Activated naive CD8-positive, alpha-beta T cell treated with anti-CD3 and anti-CD28 coated beads for 36 hours (primary cell): ENCODE measurements at places on chromosomes 16 and 17. TPM values are rescaled to one million over a fixed set of nuclear protein-coding genes. Genes with fewer than 3 reads are reported as not detected.

The PRAC2 gene
- not detected for total RNA-seq

The NPW gene
- 34.2 TPM for total RNA-seq

The CARD14 gene
- not detected for total RNA-seq

The ABI3 gene
- total RNA-seq, result 55.5 TPM

The IGSF6 gene
- 0.10 TPM for total RNA-seq

DNA sequence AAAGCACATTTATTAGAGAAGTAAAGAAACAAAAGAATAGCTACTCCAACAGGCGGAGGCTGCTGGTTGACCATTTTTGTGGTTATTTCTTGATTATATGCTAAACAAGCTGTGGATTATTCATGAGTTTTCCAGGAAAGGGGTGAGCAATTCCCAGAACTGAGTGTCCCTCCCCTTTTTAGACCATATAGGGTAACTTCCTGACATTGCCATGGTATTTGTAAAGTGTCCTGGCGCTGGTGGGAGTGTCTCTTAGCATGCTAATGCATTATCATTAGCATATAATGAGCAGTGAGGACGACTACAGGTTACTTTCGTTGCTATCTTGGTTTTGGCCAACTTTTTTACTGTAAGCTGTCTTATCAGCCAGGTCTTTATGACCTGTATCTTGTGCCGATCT is 12.2 kb upstream of the HS3ST4 start:
- H3K27ac ChIP-seq, result no peak overlapping the region
- H3K4me3 ChIP-seq, result no peak overlapping the region
- DNase-seq, result no peak

GRCh38 chr16:15396948-15397594 is 1.5 kb downstream of the MPV17L start:
- H3K36me3 ChIP-seq, result no peaks in the 10 kb centered on the region
- peaks cover 62% of the 10 kb centered on the region for H3K27me3 ChIP-seq
- no peak overlapping the region for H3K27ac ChIP-seq
- DNase-seq, result no peak
- no peak overlapping the region for H3K4me3 ChIP-seq
- no peaks in the 10 kb centered on the region for H3K4me1 ChIP-seq

The MYH10 gene
- 20.1 TPM for total RNA-seq

GRCh38 chr17:80101946-80102663 is 724 bp downstream of the GAA start:
- peak overlapping the region; percentile 88 for H3K4me3 ChIP-seq
- H3K36me3 ChIP-seq, result peaks cover 2% of the 10 kb centered on the region
- no peaks in the 10 kb centered on the region for H3K27me3 ChIP-seq
- H3K4me1 ChIP-seq, result peaks cover 26% of the 10 kb centered on the region
- no peak for DNase-seq

The KRT9 gene
- not detected for total RNA-seq

GRCh38 chr17:81386141-81386645 is 9.1 kb upstream of the BAHCC1 start:
- H3K4me1 ChIP-seq, result peaks cover 1% of the 10 kb centered on the region
- peak overlapping the region; percentile 37 for H3K4me3 ChIP-seq

The KRTAP4-4 gene
- not detected for total RNA-seq

The TMEM238L gene
- total RNA-seq, result not detected

DNA sequence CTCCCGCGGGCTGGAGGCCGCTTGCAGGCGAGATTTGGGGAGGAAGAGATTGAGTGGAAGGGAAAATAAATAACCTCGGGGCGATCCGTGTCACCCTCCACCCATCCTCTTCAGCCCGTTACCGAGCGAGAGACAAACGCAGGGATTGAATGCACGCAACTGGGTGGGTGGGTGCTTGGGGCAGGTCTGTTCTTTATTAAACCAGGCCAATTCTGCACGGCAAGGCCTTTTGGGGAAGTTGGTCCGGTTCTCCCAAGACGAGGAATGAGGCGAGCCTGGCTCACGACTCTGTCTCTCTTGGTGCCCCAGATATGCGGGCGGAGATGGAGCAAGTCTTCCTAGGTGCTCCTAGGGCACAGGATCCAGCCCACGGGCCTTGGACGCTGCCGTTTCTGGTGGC is 396 bp upstream of the HOXB7 start:
- H3K27me3 ChIP-seq, result peaks cover 92% of the 10 kb centered on the region
- no peaks in the 10 kb centered on the region for H3K36me3 ChIP-seq
- peak overlapping the region; percentile 89 for H3K4me3 ChIP-seq

DNA sequence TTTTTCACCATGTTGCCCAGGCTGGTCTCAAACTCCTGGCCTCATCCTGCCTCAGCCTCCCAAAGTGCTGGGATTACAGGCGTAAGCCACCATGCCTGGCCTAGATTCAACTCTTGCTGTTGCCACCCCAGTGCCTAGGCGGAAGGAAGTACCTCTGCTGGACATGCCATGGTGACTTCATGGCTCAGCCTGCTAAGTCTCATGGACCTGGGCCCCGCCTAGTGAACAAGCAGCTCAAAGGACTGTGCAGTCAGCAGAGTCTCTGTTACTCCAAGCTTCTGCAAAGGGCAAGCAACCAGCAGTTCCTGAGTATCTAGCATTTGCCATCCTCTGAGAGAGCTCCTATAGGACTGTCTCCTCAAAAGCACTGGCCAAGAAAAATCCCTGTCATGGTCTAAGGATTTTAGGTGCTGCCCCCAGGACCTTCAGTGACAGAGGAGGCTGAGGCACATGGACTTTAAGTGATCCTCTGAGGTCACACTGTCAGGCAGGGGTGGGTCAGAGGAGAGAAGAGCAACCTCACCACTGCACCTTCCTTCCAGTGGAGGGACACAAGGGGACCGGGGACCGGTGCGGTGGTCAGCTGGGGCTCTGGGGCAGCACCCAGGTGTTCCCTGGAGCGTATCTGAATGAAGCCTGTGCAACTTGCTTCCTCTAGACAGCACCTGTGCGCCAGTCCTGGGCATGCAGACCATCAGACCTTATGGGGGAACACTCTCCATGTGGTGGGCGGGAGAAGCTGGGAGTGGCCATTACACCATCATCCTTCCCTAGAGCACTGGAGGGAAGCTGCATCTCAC is 71.3 kb downstream of the IL21R start:
- no peaks in the 10 kb centered on the region for H3K4me1 ChIP-seq
- no peak overlapping the region for H3K4me3 ChIP-seq
- H3K27ac ChIP-seq, result no peak overlapping the region
- no peak for DNase-seq
- peaks cover 34% of the 10 kb centered on the region for H3K36me3 ChIP-seq
- no peaks in the 10 kb centered on the region for H3K27me3 ChIP-seq

- H3K4me3 ChIP-seq, result no peak overlapping the region
- no peak for DNase-seq
- no peak overlapping the region for H3K27ac ChIP-seq
- H3K4me1 ChIP-seq, result peaks cover 2% of the 10 kb centered on the region
Observed at GRCh38 chr17:19299214-19299747, 62.1 kb downstream of the EPN2 start.

DNA sequence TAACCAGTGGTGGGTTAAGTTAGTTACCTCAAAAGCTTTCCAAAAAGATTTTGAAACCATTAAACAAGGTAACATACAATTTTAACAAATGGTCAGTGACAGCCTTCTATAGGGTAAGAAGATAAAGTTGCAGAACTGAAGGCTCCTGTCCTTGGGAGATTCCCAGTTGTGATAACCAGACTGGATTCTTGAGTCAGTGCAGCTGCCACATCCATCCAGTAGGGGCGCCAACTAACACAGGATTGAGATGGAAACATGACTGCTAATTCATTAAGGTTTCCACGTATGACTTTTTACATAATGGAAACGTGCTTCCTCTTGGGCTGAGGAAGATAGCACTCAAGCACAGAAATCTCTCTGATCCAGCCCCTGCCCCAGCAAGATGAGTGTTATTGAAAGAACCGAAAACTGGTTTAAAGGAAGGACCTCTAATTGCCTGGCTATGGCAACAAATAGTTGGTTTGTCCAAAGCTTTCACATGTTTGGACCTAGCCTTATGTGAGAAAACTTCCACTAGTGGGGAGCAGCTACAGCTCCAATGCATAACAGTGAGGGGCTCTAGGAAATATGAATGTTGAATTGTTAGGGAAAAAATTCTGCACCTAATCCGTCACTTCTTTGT is 269.8 kb upstream of the MYOCD start:
- no peaks in the 10 kb centered on the region for H3K27me3 ChIP-seq
- no peaks in the 10 kb centered on the region for H3K36me3 ChIP-seq
- no peak for DNase-seq
- H3K4me1 ChIP-seq, result no peaks in the 10 kb centered on the region
- no peak overlapping the region for H3K4me3 ChIP-seq
- no peak overlapping the region for H3K27ac ChIP-seq

GRCh38 chr17:81471818-81472456 is 40.7 kb downstream of the ACTG1 start:
- no peaks in the 10 kb centered on the region for H3K27me3 ChIP-seq
- DNase-seq, result no peak
- H3K4me3 ChIP-seq, result no peak overlapping the region
- H3K36me3 ChIP-seq, result no peaks in the 10 kb centered on the region

The PDIA2 gene
- not detected for total RNA-seq

GRCh38 chr16:27721531-27722181 is 171.7 kb downstream of the KATNIP start:
- H3K4me1 ChIP-seq, result no peaks in the 10 kb centered on the region
- H3K4me3 ChIP-seq, result no peak overlapping the region
- H3K27ac ChIP-seq, result no peak overlapping the region
- no peaks in the 10 kb centered on the region for H3K27me3 ChIP-seq
- peaks cover 5% of the 10 kb centered on the region for H3K36me3 ChIP-seq
- DNase-seq, result no peak

The RND2 gene
- total RNA-seq, result not detected

DNA sequence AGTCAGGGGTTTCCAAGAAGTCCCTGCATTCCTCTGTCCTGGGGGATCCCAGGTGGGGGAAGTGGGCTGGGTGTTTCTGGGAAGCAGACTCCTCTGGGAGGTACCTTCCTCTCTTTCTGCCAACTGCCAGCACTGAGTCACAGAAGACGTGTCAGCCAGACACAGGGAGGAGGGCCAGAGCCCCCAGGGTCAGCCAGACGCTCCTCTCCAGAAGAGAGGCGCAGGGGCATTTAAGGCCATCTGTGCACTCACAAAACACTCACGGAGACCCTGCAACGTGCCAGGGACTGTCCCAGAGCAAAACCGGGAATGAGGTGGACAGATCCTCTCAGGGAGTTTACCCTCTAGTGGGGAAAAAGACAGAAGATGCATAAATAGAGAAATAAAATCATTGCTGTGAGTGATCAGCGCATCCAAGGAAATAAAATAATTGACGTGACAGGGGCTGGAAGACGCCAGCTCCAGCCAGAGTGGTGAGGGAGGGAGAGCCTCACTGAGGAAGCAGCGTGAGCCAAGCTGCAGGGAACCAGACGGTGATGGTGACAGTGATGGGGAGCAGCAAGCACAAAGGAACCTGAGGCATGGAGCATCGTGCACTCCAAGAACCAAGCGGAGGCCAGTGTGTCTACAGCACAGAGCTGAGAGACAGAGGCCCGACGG is 105.4 kb downstream of the ZNF423 start:
- peaks cover 12% of the 10 kb centered on the region for H3K4me1 ChIP-seq
- H3K27ac ChIP-seq, result no peak overlapping the region
- no peaks in the 10 kb centered on the region for H3K36me3 ChIP-seq
- no peak overlapping the region for H3K4me3 ChIP-seq
- peaks cover 32% of the 10 kb centered on the region for H3K27me3 ChIP-seq

The KIF19 gene
- 0.08 TPM for total RNA-seq

GRCh38 chr17:8320262-8320661 is 10.2 kb downstream of the ARHGEF15 start:
- no peak for DNase-seq
- no peaks in the 10 kb centered on the region for H3K36me3 ChIP-seq
- H3K27ac ChIP-seq, result no peak overlapping the region
